ENCODE measurements at places on chromosomes 2 and 18.

- peak; percentile 59 for DNase-seq
Observed at GRCh38 chr2:171159372-171160118, 1.1 kb downstream of the TLK1 start.

DNA sequence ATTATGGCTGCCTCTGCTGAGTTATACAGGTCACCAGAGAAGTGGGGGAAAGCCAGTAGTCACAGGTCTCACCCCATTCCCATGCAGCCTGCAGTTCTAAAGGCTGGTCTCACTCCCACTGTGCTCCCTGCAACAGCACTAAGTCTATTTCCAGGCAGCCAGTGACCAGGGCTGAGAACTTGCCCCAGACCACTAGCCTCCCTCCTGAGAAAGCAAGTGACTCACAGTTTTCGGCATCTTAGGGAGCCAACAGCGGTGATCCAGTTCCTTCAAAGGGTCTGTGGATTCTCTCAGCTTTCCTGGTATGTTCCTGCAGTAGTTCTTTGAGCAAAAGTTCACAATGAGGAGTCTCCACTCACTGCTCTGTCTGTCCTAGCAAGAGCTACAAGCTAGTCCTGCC lies 329.6 kb upstream of the MAP2 start:
- no peak for DNase-seq

- no peak for DNase-seq
Observed at GRCh38 chr2:111667001-111667400, 217.0 kb downstream of the ANAPC1 start.

GRCh38 chr18:64618390-64618789 lies 469.5 kb upstream of the LINC00305 start:
- DNase-seq: no peak

- no peak for DNase-seq
Observed at GRCh38 chr2:152335726-152336118, 748 bp downstream of the FMNL2 start.

- DNase-seq: no peak
Observed at GRCh38 chr2:18546567-18546966, 13.9 kb downstream of the RDH14 start.

GRCh38 chr2:48323146-48323545 lies 206.8 kb upstream of the STON1 start:
- DNase-seq: no peak

- DNase-seq: no peak
Observed at GRCh38 chr2:14292964-14293363, 339.6 kb upstream of the LRATD1 start.

- no peak for DNase-seq
Observed at GRCh38 chr2:65228263-65228750, 676 bp downstream of the ACTR2 start.

DNA sequence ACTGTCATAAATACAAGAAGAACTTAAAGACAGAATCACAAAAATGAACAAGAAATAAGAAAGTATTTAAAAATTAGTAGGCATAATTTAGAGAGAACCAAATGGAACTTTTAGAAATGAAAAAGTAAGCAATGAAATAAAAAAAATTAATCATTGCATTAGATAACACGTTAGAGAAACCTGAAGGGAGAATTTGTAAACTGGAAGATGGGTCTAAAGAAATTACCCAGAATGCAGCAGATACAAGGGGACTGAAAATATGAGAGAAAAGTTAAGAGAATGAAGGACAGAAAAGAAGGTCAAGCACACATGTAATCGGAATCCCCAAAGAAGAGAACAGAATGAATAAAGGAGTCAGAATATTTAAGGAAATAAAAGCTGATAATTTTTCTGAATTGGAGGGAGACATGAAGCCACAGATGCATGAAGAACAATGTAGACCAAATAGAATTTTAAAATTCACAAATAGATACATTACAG lies 21.5 kb downstream of the TCF4 start:
- DNase-seq: no peak

DNA sequence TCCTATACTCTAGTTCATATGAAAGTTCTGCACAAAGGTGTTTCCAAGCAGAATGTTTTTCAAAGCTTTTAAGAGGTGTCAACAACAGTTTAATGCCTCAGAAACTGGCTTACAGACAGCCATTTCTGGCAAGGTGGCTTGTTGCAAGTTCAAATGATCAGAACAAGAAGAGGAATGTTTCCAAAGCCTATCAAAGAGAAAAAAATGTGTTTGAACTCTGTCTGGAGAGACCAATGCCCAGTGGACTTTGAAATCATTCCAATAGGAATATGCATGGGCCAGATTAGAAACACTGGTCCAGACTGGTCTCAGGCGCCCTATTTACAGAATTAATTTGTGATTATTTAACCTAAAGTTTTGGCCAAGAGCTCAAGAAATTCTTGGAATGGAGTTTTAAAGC lies 106.2 kb downstream of the CPS1 start:
- no peak for DNase-seq

GRCh38 chr2:95031726-95032116 lies 6.2 kb downstream of the MAL start:
- no peak for DNase-seq

- no peak for DNase-seq
Observed at GRCh38 chr18:34991561-34991960, 49.7 kb upstream of the MAPRE2 start.

- DNase-seq: no peak
Observed at GRCh38 chr2:181655519-181655918, 1.4 kb downstream of the CERKL start.

GRCh38 chr2:9554921-9555296 lies 721 bp downstream of the ADAM17 start:
- DNase-seq: no peak

GRCh38 chr2:100624536-100624935 lies 61.7 kb downstream of the PDCL3 start:
- DNase-seq: no peak

DNA sequence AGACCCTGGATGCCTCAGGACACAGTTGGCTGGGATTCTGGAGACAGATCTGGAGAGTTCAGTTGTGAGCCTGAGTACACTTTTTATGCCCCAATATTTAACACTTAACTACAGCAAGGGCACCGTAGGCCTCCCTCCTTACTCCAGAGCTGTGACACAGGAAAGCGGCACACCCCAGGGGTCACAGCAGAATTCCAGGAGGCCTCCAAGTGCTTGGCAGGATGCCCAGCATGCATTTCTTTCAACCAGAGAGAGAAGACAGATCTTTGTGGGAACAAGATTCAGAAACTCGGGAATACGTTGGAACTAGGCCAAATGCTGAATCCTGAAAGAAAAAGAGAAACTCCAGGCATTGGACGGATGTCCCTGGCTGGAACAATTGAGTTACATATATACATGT lies 199.2 kb upstream of the NT5C1B start:
- DNase-seq: no peak

DNA sequence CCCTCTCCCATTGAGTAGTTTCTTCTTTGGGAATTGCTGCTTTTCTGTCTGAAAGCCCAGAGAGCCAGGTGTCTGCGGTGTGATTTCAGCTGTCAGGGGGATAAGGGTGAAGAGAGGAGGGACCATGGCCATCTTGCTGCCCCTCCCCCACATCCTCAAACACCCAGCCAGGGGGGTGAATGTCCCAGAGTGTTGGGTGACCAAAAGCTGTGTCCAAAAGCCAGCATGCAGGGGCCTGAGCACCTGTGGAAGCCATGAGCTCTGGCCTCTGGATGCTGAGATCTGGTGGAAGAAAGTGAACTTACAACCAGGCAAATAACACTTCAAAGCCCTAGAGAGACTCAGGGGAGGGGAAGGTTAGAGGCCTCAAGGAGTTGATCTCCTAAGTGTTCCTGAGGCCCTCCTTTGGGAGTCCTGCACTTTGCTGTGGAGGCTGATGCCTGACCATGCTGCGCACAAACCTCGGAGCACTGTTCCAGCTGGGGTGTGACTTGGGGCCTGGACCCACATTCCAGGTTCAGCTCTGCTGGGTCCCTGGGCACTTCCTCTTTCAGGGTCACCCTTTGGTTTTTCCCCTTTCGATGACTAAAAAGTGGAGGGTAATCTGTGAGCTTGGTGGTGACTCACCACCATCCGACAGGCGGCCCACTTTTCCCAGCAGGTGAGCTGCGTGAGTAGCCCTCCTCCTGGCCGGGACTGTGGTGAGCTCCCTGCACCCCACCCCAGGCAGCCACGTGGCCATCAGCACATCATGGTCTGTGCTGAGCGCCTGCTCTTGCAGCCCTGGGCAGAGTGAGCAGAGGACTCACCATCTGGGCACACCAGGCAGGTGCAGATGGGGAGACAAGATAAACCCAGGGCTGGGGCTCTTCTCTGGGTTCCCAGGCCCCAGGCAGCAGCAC lies 66.8 kb upstream of the FOSL2 start:
- no peak for DNase-seq
